ENCODE measurements at places on chromosomes 6 and 20.

DNA sequence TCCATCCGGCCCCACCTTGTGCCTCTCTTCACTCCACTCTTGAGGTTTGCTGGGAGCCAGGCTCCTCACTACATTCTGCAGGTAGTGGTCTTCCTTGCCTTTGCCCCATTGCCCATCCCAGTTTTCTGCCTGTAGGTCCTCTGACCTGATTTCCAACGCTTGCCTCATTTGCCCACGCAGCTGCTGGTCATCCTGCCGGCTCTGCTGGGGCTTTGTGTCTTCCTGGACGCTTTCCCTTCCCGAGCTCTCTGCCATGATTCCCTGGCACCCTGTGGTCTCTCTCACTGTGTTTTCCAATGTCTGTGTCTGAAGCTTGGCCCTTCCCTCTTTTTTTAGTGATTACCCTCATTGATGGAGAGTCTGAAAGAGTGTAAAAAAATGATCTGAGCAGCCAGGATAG, 451.6 kb downstream of the UTRN start:
- DNase-seq = no peak

DNA sequence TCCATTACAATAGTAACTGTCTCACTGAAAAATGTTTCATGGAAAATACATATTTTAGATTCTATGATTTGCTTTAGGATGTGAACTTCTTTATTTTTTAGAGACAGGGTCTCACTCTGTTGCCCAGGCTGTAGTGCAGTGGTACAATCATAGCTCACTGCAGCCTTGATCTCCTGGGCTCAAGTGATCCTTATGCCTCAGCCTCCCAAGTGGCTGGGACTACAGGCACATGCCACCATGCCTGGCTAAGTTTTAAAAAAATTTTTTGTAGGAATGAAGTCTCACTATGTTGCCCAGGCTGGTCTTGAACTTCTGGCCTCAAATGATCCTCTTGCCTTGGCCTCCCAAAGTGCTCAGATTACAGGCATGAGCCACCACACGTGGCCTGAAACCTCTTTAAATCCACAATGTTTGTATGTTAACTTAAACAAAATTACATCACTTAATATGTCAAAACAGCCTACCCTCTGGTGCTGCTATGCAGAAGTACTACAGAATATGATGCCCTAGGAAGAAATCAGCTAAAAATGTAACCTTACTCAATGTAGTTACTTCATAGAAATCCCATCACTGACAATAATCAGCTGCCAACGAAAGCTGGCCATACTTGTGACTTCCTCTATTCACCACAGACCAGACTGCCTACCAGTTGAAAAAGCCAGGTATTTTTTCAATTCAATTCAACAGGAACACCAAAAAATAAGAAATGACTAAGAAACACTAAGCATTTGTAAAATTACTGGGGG, 17.6 kb downstream of the EEF1A1 start:
- DNase-seq = no peak

GRCh38 chr6:106446287-106446885, 85.9 kb downstream of the CRYBG1 start:
- no peak for DNase-seq

GRCh38 chr20:17758512-17758911, 58.7 kb downstream of the BANF2 start:
- no peak for DNase-seq

- no peak for DNase-seq
Measured at GRCh38 chr6:24229696-24230405, 103.8 kb downstream of the NRSN1 start.
